ENCODE measurements at places on chromosomes 2 and 18. TPM values are rescaled to one million over a fixed set of nuclear protein-coding genes. Genes with fewer than 3 reads are reported as not detected.

LAMA1 gene
- polyA plus RNA-seq: 2.9 TPM

CFC1 gene
- not detected for polyA plus RNA-seq

UGT1A7 gene
- polyA plus RNA-seq: not detected

SLC40A1 gene
- polyA plus RNA-seq: 65.9 TPM

ZNF804A gene
- 0.33 TPM for polyA plus RNA-seq

IL36B gene
- polyA plus RNA-seq: not detected

LOXL3 gene
- polyA plus RNA-seq: 7.9 TPM

EPB41L5 gene
- 15.0 TPM for polyA plus RNA-seq

GAREM2 gene
- polyA plus RNA-seq: 4.5 TPM

LOXHD1 gene
- 3.6 TPM for polyA plus RNA-seq

KDSR gene
- polyA plus RNA-seq: not detected

FAM110C gene
- polyA plus RNA-seq: 1.6 TPM

AKAIN1 gene
- not detected for polyA plus RNA-seq

GALR1 gene
- polyA plus RNA-seq: 0.07 TPM

SERPINB2 gene
- 1.3 TPM for polyA plus RNA-seq

DES gene
- 5,021 TPM for polyA plus RNA-seq

KCMF1 gene
- 47.4 TPM for polyA plus RNA-seq

ASAP2 gene
- polyA plus RNA-seq: 19.9 TPM

KCNS3 gene
- not detected for polyA plus RNA-seq

POMC gene
- 1.9 TPM for polyA plus RNA-seq
